ENCODE measurements at places on chromosomes 7 and 10.

- DNase-seq: no peak
These were observed 62.1 kb upstream of the EFCAB10 start for GRCh38 chr7:105643384-105643783.

DNA sequence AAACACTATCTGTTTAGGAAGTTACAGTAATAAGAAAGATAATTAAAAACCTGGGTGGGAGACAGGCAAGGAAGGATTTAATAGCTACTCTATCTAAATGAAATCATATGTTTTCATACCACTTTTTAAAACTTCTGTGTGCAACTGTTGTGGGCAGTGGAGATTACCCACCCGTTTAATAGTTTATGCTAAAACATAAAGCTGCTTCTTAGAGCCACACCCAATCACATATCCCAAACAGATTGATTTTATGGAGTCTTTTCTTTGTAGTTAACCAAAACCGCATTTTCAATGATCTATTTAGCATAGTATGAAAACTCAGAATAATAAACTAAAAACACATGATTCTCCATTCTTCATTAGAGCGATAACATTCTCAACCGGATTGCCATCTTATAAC, 304.1 kb downstream of the AGMO start:
- no peak for DNase-seq

DNA sequence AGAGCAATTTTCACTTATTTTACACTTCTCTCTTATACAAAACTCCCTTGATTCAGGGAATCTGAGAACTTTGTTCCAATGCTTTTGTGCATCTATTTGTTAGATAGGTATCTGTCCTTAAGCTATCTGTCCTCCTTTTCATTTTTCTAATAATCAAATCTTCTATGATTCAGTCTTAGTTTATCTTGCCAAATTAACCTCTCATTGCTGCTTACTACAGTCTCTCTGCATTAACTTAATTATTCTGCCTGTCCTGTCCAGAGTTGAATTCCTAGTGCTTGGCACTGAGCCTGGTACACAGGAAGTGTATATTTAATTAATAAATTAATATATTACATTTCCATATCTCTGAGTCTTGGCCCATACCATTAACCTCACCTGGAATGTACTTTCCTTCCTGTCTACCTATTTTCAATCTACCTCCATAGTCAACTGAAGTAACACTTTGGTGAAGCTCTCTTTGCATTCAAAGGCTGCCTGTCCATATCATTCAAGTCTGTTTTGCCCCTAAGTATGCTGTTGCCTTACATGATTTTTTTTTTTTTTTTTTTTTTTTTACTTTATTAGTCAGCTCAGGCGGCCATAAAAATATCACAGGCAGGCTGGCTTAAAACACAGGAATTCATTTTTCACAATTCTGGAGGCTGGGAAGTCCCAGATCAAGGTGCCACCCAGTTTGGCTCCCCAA, 66.0 kb upstream of the CSTF2T start:
- no peak for DNase-seq

- DNase-seq: no peak
These were observed 5.8 kb upstream of the AMZ1 start for GRCh38 chr7:2681929-2682799.

- no peak for DNase-seq
These were observed 80.8 kb upstream of the PLXNA4 start for GRCh38 chr7:132656846-132657776.
